Tracheal epithelial cell (primary cell): ENCODE measurements at places on chromosomes 6 and 20. TPM values are rescaled to one million over a fixed set of nuclear protein-coding genes. Genes with fewer than 3 reads are reported as not detected.

TMEM200A gene
- under 0.01 and 0.96 TPM in 2 replicates for total RNA-seq

XKR7 gene
- total RNA-seq = under 0.01 TPM in 1 of 2 replicates, not detected in the other

RNF217 gene
- total RNA-seq = 20.0 and 20.5 TPM in 2 replicates

DNAH8 gene
- not detected in 2 replicates for total RNA-seq

ZDHHC14 gene
- total RNA-seq = 2.1 and 3.1 TPM in 2 replicates

ENPP5 gene
- 1.1 and 2.7 TPM in 2 replicates for total RNA-seq

ADGRG6 gene
- 21.7 and 40.1 TPM in 2 replicates for total RNA-seq

BMP2 gene
- total RNA-seq = 12.6 and 25.5 TPM in 2 replicates

SLC18B1 gene
- total RNA-seq = 13.6 and 15.9 TPM in 2 replicates

TP53TG5 gene
- under 0.01 and 0.21 TPM in 2 replicates for total RNA-seq

OTOR gene
- total RNA-seq = not detected in 2 replicates
